ENCODE measurements at places on chromosomes 4 and X.

- no peak for DNase-seq
Measured at GRCh38 chr4:86683983-86684382, 89.9 kb downstream of the PTPN13 start.

DNA sequence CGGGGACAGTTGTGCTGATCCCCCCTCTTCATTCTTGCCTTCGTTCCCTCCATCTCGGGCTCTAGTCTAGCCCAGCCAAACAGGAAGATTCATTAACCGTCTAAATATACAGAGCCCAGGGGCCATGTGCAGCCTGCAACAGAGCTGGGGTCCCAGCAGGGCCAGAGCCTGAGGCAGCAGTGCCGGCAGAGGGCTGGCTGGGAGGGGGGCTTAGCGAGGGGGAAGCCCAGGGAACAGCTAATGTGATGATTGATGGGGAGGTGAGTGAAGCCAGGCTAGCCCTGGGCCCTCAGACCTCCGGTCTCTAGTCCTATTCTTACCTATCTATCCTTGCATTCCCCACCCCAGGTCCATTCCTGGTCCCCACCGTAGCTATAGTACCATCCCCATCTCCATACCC, 22.3 kb downstream of the EFNB1 start:
- no peak for DNase-seq

GRCh38 chr4:84669201-84669600, 86.3 kb downstream of the CDS1 start:
- DNase-seq: no peak

DNA sequence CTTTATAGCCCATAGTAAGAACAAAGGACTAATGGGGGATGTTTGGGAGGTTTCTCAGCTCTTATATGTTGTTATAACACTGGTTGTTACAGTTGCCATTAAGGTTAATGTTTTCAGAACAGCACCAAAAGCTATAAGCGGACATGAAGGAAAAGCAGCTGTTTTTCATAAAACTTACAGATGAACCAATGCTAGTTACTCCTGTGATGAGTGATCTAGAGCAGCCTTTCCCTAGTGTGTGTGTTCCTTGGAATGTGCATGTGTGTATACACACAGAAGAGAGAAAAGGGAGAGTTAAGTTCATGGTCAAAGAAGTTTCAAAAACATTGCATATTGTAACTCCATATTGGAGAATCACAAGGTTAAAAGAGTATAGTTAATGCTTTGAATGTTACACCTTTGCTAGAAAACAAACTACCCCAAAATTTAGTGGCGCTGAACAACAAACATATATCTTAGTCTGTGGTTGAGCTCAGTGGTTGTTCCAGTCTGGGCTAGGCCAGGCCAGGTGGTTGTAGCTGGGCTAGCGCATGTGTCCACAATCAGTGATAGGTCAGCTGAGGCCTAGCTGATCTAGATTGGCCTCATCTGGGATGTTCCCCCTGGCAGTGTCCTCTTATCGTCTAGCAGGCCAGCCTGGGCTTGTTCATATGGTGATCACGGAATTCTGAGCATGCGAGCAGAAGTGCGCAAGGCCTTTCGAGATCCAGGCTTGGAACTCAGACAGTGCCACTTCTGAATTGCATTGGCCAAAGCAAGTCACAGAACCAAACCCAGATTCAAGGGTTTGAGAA, 151.0 kb downstream of the NHS start:
- DNase-seq: no peak

DNA sequence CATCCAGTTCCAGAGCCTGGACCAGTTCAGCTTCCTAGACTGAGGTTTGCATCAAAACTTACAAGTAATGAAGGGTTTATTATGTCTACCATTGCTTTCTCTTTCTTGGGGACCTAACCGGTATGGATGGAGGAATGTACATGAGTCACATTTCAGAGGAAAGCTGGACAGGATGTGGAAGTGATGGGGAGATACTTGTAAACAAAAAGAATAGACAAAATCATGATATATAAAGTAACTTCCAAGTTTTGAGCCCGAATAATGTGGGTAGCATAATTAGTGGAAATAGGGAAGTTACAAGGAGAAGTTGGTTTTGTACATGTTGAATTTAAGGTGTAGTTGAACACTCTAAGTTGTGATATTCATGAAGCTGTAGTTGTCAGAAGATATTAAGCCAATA, 15.0 kb downstream of the FNIP2 start:
- no peak for DNase-seq

DNA sequence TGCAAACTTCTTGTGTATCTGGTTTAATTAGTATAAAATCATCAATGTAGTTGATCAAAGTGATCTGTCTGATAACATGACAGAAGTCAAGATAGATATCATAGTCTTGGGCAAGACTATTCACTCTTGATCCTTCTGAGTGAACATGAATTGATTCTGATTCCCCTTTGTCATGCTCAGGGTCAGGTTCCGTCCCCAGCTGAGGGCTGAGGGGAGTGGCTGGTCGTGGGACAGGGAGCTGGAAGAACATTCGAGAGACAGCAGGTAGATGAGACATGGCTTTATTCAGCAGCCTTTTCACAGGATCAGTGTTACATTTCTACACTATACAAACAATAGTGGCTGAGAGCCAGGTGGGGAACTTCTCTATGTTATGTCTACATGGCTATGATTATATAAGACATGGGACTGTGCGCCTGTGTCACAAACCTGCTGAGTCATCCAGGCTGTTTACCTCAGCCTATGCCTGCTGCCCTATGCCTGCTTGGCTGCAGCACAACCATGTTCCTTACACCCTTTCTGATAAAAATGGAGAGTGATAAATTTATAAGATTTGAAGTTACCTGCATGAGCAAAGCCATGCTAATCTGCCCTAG, 586.9 kb upstream of the NR3C2 start:
- no peak for DNase-seq

- no peak for DNase-seq
Measured at GRCh38 chr4:7752649-7753048, 187.0 kb downstream of the AFAP1 start.

- no peak for DNase-seq
Measured at GRCh38 chrX:68763481-68763880, 65.3 kb upstream of the EFNB1 start.

DNA sequence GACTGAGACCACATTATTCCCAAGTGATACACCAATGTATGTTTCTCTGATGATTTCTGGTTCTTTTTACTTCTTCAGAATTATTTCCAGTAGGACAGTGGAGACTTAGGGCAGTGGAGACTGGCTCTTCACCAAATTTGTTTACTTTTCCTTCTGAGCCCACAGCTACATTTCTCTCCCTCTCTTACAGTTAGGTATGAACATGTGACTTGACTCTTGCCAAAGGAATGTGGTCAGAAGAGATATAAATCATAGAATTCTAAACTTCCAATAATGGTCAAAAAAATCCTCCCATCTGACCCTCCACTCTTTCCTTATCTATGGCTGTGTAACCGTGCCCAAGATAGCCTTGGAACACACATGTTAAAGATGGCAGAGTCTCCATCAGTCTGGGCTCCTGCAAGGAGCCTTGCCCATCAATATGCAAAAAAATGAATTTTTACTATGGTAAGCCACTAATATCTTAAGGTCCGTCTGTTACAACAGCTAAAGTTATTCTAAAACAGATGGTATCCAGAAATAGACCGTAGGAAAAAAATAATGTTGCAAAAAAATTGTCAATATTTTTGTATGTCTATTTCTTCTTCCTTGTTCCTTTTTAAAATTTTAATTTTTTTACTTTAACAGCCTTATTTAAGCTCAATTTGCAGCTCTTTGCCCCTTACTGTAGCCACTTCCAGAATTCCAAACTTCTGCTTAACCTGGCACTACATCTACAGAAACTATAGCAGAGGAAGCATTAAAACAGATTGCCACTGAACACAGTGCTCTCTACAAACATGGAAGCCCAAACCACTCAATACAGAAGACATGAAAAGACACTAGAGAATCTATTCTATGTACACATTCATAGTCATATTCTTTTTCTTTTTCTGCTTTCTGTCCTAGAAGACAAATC, 260.7 kb downstream of the COL25A1 start:
- no peak for DNase-seq

DNA sequence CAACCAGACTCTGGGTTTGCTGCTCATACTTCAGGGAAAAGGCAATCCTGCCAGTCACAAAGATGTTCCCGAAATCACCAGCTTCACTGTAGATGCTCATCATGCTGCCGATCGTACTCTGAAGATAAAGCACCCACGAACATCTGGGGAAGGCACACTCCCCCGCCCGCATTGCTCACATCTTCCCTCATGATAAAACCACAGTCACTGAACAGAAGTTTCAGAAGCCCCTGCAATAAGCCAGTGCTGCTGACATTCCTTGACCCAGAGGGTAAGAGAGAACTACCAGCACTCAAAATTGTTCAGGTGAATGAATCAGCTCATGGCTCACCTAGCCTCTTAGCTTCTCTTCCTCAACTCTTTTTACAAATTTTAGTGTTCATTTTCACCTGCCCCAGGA, 43.1 kb downstream of the SRPX2 start:
- DNase-seq: no peak

- DNase-seq: no peak
Measured at GRCh38 chr4:129994715-129995114, 898.8 kb downstream of the C4orf33 start.

GRCh38 chr4:8176547-8177399, 18.2 kb upstream of the ABLIM2 start:
- no peak for DNase-seq

DNA sequence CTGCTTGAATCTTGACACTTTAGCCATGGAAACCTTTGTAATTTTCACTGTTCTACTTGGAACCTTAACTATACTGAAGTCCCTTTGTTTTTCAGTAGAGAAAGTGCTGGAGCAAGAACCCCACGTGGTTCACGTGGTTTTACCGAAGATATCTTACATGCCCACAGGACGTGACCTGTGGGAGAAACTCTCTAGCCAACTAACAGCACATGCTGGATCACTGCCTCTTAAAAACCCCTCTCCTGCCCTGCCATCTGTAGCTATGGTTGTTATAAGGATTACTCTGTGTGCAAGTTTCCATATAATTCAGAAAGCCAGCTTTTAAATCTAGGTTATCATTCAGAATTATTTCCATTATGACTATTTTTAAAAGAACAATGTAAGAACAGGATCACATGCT, 30.2 kb downstream of the SPANXD start:
- no peak for DNase-seq

DNA sequence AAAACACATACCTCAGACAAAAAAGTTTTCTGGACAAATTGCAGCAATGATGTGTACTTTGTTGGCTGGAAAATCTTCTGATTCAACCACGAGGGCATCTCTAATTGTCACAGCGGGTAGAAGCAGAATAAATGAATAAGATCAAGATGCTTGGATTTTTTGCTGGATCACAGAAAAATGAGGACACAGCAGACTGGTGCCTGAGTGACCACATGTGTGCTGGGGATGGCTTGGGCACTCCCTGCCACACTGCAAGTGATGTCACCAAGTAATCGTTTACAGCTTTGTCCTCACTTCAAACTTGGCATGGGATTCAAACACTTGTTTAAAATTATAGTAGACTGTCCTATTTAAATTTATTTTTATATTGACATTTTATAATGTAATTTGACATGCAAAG, 557.0 kb downstream of the SPRY1 start:
- DNase-seq: no peak

DNA sequence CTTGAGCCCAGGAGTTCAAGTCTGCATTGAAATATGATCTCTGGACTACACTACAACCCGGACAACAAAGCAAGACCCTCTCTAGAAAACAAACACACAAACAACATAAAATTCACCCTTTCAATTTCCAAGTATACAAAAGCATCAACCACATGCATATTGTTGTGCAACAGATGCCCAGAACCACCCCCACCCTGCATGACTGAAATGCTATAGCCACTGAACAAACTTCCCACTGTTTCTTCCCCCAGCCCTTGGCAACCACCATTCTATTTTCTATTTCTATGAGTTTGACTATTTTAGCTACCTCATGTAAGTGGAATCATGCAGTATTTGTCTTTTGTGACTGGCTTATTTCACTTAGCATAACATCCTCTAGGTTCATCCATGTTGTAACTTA, 14.2 kb upstream of the C4orf51 start:
- no peak for DNase-seq

- DNase-seq: no peak
Measured at GRCh38 chr4:166064721-166065120, 191.7 kb downstream of the TLL1 start.

DNA sequence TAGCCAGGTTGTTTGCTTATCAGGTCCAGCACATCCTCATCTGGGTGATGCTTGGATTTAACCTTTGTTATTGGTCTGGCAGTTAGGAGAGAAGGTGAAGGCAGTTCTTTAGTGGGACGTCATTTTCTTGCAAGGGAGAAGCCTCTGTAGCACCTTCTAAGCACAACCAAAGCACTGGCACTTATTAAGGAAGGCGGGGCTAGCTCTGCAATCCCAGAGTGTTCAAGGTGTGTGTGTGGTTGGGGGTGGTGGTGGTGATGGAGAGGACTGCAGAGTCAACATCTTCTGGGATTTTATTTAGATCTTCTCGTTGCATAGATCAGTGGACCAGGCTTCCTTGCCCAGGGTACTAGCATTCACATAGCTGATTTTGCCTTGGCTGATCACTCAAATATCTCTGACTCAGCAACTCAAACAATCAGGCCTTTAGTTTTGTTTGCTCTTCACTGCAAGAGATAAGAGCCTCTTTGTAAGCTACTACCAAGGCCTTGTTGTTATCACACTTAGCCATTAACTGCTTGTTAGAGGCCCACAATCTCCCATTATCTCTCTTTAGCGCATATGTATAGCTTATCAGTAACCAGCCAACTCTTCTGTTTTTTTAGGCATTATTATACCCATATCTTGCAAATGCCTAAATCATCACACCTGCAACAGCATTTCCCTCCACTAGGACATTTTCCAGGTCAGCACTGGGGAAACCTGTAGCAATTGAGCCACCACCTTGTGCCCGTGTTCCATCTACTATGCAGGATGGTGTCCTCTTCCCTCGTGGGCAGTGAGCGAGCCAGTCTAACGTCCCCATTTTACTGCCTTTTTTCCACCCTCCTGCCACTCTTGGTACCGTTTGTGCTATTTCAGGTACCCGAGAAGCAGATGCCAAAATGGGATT, 36.5 kb upstream of the LINC00632 start:
- DNase-seq: no peak

GRCh38 chrX:148271263-148271662, 229.2 kb upstream of the AFF2 start:
- no peak for DNase-seq

Data from SK-N-MC (cell line).